Activated naive CD4-positive, alpha-beta T cell treated with anti-CD3 and anti-CD28 coated beads for 36 hours (primary cell): ENCODE measurements at places on chromosomes 16 and 17.
A peak's percentile ranks its signal among the peaks of the same experiment; 100 is the strongest.

DNA sequence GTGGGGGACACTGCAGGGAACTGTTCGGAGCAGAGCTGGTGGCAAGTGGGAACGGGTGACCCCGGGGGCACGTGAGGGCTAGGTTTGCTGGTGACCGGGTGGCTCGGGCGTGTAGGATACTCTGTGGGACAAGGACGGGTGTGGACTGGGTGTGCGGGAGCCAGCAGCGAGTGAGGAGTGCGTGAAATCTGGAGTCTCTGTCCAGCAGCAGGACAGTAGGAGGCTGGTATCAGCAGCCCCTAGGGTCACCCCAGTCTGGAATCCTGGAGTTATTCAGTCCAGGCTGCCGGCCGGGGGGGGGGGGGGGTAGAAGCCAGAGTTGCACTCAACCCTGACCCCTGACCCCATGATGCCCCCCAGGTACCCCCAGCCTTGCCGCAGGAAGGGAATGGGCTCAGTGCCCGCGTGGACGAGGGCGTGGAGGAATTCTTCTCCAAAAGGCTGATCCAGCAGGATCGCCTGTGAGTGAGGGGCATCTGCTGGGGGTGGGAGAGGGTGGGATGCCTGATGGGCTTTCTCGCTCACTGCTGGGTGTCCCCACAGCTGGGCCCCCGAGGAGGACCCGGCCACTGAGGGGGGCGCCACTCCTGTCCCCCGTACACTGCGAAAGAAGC, 6.2 kb downstream of the ACD start:
- DNase-seq = no peak

- peak; percentile 35 for DNase-seq
These were observed 397 bp downstream of the NCOR1 start for GRCh38 chr17:16215002-16215272.

DNA sequence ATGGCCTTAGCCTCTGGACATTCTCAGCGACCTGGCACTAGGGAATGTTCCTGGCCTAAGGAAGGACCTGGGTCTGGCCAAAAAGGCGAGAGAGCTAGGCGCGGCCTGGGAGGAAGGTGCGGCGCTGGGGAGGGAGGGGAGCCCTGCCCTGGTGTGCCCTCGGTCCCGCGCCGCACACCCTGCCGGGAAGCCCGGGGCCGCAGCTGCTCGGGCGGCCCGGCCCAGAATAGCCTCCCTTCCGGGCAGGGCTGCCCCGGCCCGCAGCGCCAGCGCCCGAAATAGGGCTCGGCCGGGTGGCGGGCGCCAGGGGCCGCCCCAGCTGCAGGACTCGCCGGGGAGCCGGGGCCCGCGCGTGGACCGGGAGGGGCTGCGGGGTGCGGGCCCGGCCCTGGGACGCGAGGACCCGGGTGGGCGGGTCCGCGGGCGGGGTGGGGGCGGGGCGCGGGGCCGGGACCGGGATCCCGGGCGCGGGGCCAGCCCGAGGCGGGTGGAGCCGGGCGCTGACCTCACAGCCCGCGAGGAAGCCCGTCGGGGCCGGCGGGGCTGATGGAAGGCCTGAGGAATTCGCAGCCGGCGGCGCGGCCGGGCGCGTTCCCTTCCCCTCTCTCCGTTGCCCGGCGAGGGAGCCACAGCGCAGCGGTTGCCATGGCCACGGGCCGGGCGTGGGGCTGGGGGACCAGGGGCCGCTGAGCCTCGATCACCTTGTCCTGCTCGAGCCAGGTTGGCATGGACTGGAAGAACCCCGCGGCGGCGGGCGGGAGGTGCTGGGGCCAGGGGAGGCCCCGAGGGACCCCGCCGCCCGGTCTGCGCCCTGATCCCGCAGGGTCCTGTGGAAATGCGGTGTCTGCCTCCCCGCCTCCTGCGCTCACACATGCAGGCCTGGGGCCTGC, 18.1 kb downstream of the SOCS3 start:
- DNase-seq = no peak

DNA sequence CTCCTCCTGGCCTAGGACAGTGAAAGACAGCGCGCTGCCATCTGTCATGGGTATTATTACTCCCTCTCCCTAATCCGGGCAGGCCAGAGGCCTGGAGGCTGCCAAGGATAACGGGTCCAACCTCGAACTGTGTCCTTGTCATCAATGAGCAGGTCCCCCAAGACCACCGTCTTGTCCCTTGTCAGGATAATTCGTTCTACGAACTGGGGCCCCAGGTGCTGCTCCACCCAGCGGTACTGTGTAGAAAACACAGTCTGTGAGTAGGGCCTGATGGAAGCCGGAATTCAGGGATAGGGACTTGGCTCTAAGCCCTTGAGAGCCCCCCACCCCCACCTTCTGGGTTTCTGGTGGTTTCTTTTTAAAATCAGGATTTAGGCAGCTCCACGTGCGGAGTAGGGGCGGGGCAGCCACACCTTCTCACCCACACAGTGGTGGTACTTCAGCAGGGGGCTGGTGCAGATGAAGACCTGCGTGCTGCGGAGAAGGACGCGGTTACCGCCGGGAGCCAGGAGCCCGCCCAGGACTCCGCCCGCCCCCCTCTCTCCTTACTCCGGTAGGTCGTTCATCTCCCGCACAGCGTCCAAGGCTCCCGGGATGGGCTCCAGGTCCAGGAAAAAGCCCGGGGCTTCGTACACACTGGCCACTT, 787 bp downstream of the NT5C start:
- peak; percentile 66 for DNase-seq

DNA sequence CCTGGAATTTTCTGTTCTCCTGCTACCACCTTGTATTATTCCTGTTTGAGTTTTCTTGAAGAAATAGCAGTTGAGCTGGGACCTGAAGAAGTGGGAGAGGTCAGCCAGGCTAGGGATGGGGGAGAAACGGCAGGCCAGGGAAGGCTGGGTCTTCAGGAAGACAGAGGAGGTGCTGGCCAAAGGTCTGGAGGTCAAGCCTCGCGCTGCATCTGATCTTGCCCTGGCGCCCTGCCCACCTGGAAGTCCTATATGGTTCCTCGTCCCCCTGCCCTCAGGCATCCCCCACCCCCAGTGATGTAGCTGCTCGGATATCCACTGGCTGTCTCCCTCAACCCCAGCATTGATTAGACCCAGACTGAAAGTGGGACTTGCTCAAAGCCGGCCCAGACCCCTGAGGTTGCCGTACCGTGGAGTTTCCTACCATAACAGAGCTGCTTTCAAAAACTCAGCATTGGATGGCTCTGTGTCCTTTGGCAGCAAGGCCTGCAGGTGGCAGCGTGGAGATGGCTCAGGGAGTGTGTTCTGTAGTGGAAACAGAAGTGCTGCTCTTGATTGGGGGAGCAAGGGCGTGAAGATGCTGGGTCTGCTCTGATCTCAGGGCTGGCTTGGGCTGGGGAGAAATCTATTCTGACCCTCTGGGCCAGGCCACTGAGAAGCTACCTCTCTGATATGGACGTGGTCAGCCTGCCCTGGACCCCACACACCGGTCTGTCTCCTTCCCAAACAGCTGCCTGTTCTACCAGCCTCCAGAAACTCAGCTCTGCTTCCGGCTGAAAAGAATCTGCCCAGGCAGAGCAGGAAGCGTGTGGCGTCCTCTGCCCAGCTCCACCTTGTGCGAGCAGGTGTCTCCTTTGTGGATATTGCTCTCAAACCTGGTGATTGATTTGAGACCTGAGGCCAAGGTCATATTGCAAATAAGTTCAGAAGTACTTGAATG, 107.0 kb upstream of the CACNG5 start:
- DNase-seq = peak; percentile 65

DNA sequence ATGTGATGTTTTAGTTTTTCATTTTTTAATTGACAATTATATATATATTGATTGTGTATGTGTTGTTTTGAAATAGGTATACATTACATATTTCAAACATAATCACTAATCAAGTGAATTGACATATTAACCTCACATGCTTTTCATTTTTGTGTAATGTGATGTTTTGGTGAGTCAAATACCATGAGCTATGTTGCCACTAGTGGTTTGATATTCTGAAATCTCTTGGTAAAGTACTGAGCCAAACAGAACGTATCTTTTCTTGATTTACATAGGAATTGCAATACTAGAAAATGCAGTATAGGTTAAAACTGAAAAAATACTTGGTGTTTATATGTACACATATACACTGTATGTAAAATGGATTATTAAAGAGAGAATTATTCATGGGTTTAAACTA, 65.2 kb upstream of the SIAH1 start:
- DNase-seq = no peak
